Ascending aorta (tissue), 2 donors: ENCODE measurements at places on chromosomes 13 and 19. TPM values are rescaled to one million over a fixed set of nuclear protein-coding genes. Genes with fewer than 3 reads are reported as not detected.

PRR36 gene
- not detected for total RNA-seq

ZNF536 gene
- total RNA-seq = not detected

ADGRE2 gene
- total RNA-seq = 0.21 TPM

RGS9BP gene
- total RNA-seq = not detected

DNA sequence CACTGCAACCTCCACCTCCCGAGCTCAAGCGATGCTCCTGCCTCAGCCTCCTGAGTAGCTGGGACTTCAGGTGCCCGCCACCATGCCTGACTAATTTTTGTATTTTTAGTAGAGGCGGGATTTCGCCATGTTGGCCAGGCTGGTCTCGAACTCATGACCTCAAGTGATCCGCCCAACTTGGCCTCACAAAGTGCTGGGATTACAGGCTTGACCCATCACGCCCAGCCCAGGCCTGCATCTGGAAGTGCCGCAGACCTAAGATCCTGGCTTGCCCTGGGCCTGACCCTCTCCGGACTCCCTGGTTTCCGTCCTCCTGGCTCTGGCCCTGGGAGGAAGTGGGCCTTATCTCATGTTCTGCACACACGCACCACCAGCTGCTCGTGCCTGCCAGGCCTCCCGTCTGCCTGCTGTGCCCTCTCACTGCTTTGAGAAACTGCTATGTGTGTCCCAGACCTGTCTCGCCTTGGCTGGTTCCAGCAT is 4.7 kb upstream of the PTGIR start:
- DNase-seq = no peak

DNA sequence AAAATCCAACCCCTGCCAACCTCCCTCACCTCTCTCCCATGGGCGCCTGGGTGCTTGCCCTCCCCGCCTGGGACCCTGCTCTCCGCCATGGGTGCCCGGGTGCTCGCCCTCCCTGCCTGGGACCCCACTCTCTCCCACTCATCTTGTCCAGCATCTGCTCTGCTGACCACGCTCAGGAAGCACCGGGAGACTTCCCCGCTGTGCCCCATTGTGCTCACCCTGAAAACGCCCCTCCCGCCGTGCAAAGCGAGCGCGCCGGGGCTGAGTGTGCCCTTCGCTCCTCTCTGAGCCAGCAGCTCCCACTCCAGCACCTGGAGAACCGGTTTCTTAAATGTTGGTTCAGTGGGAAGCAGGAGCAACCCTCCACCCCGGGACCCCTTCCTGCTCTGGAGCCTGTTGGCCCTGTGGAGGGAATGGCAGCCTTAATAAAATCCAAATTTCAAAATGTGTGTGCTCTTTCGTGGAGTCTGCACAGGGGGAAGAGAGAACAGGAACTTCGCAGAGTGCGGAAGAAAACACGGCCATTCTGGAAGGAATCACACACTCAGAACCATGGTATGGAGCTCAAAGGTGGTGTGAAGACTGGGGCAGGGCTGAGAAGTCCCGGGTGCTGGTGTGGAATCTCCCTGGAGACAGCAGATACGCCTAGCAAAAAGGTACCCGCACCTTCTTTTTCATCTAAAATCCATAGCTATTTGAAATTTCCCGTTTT is 23.1 kb upstream of the CDC16 start:
- DNase-seq = no peak
